GOT3 (cell line): ENCODE measurements at places on chromosomes 13 and 19.
A peak's percentile ranks its signal among the peaks of the same experiment; 100 is the strongest.

DNA sequence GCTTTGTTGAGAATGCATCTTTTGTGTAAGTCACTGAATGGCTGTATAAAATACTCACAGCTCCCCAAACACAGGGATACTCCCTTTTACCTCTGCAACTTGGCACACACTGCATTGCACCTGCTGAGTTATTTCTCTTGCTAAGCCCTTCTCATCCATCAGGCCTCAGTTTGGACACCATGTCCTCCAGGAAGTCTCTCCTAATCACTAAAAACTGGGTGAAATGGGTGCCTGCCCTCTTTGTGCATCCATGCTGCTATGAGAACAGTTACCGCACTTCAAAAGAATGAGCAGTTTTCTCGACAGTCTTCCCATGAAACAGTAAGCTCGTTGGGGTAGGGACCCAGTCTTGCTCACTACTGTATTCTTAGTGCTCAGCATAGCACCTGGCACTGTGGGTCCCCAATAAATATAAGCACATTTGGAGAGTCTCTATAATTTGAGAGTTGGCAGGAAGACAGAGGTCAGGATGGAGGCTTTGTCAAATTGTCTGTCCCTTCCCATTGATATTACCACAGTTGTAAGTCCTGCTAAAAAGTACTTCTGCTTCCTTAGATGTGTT, 4.6 kb upstream of the SLC25A30 start:
- DNase-seq = no peak

DNA sequence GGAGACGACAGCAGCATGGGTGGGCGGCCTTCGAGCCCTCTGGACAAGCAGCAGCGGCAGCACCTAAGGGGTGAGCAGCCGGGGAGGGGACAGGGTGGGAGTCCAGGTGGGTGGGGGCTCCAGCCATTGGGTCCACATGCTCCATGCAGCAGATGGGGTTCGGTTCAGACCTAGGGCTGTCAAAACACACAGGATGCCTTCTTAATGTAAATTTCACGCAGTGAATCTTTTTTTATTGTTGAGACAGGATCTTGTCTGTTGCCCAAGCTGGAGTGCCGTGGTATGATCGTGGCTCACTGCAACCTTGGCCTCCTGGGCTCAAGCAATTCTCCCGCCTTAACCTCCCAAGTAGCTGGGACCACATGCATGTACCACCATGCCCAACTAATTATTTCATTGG, 15.9 kb downstream of the PGLS start:
- no peak for DNase-seq

- DNase-seq = no peak
Observed at GRCh38 chr13:110361365-110361911, 54.4 kb downstream of the COL4A2 start.

GRCh38 chr13:110301083-110301482, 5.9 kb downstream of the COL4A1 start:
- DNase-seq = no peak

DNA sequence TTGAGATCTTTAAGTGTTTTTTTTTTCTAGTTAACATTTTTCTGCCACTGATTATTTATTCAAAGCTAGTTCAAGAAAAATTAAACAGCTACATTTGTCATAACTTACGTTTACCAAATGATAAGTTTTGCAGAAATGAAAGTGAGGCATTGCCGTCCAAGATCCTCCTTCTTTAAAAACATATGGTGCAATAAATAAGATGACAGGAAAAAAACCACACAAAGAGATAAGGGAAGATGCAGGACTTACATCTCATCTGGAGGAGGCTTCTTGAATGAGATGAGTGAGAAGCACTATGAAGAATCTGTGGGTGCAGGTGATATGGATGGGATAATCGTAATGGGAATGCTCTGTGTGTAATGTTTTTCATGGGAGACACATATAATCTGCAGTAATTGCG, 12.4 kb downstream of the TNFSF13B start:
- no peak for DNase-seq

GRCh38 chr19:14059093-14059480, 2.8 kb downstream of the PALM3 start:
- no peak for DNase-seq

DNA sequence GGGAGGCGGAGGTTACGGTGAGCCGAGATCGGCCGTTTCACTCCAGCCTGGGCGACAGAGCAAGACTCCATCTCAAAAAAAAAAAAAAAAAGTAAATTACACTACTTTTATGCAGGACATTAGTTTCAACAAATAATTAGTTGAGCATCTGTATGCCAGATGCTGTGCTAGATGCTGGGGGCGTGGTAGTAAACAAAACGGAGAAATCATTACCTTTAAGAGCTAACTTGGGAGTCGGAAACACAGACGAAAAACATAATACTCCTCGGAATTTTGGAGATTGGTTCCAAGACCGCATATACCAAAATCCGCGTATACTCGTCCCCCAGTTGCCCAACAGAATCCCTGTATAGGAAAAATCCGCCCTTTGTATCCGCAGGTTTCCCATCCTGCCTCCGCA, 1.3 kb upstream of the DUS3L start:
- no peak for DNase-seq

GRCh38 chr13:85615031-85615430, 184.2 kb downstream of the SLITRK6 start:
- no peak for DNase-seq

GRCh38 chr19:4678881-4679790, 9.0 kb upstream of the MYDGF start:
- DNase-seq = no peak

DNA sequence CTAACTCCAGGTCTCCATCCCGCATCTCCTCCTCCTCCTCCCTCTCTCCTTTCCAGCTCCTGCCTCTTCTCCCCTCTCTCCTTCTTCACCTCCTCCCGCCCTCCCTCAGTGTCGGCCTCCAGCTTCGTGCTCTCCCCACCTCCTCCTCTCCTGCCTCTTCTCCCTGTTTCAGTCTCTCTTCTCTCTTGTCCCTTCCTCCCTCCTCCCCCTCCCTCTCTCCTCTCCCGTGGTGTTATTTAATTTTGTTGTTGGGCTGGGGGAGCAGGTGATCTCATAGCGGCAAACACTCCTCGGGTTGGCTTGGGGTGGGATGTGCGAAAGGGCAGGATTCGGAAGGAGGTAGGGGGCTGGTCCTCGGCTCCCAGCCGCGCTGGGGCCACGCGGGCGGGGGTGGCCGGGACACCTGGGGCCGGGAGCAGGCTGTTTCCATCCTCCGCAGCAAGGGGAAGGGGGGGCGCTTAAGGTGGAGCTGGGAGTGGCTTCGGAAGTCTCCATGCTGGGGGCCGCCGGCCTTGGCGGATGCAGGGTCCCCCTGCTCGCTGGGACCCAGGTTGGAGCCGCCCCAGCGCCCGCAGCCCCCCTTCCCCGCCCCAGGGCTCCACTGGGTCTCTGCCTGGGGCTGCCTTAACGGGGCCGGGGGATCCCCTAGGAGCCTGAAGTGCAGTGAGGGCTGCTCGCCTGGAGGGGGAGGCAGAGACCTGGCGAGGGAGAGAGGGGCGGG, at the start of gene CA11:
Gene CA11, minus strand, starts transcription at position 187 of the 721 bp plus-strand sequence. CDS start 555 bp downstream, outside the sequence.
- DNase-seq = peak; percentile 48

DNA sequence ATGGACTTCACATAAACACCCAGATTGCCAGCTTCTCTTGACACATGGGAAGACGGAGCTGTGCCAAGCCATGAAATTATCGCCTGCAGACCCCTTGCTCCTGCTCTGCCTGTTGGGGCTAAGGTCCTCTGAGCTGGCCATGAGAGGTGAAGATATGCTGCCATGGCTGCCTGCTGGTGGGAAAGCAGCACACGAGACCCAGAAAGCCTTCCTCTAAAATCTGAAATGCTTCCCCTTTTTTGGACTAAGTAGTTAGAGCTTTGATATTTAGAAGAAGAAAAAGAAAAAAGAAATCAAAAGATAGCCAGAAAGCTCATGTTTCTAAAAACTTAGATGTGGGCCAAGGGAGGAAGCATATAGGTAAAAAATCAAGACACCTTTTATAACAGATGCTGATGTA, 11.2 kb downstream of the WDFY2 start:
- no peak for DNase-seq

GRCh38 chr13:98434060-98434459, 142.8 kb downstream of the STK24 start:
- DNase-seq = no peak

DNA sequence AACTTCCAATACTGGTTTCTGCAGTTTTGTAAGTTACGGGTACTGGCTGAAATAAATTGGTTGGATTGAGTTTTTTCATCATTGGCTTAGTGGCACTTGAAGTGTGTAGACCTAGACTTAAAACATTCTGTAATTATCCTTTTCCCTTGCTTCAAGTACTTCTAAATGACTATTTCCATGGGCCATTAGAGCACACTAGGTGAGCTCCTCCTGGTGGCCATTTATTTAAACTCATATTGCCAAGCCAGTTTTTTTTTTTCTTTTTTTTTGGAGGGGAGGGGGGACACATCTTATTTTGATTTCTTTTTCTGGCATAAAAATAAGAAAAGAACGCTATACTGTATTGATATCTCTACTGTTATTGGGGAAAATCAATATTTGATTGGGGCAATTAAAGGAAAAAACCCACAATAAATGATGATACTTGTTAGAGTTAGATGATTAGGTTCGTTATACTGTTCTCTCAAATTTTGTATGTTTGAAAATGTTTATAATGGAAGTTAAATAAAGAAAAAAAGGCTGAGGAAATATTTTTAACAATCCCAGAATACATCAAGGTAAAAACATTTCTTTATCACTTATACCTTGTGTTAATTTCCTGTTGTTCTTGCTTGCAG, 82.9 kb downstream of the PDS5B start:
- DNase-seq = no peak

DNA sequence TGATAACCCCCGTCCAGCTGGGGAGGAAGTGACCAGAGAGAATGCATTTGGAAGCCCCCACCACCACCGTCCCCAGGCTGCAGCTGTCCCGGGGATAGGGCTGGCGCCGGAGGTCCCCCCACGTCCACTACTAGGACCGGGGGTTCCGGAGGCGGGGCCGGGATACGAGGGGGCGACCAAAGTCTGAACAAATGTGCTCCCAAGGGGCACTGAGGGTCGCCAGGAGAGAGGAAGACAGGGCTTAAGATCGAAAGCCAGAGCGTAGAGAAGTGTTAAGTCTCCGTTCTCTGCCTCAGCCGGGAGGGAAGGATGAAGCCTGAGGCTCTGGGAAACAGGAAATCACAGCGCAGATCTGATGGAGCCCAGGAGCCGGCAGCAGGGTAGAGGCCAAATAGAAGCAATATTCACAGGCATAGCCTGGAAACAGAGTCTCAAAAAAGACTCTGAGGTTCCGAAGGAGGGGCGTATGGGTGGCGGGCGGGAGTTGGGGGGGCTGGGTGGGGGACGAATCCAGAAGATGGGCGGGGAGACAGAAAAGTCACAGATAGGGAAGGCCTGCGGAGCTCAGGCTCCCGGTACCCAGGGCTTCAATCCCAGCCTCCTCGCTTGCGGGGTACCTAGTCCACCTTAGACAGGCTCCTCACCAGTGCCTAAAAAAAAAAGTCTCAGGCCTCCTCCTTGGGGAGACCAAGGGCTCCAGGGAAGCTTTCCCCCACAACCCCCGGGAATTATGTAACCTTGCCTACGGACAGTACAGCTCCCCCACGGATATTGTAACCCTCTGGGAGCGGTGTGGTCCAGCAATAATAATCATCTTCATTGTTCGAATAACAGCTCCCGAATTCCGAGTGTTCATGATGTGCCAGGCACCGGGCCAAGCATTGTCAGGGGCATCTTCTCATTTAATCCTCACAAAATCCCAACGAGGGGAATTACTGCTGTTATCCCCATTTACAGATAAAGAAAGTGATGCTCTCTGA, 1.1 kb upstream of the ERF start:
- DNase-seq = no peak

- DNase-seq = no peak
Observed at GRCh38 chr19:17398902-17399527, 5.0 kb upstream of the CCDC194 start.

DNA sequence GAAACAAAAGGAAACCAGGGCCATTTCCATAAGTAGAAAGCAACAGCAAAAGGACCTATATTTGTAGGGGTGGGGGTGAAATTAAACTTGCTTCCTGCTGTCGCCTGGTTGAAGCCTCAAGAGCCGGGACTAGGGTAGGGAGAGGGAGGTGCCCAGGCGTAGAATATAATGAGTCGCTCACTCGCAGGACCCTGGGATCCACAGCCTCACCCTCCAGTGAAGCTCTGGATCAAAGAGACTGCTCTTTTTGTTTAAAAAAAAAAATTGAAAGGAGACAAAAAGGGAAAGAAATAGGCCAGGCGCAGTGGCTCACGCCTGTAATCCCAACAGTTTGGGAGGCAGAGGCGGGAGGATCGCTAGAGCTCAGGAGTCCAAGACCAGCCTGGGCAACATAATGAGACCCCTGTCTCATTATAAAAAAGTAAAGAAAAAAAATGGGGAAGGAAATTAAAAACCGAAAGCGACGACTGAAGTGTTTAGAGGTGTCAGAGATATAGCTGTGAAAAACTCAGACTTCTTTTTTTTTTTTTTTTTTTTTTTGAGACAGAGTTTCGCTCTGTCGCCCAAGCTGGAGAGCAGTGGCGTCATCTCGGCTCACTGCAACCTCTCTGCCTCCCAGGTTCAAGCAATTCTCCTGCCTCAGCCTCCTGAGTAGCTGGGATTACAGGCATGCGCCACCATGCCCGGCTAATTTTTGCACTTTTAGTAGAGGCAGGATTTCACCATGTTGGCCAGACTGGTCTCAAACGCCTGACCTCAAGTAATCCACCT, 10.9 kb upstream of the ADGRE5 start:
- DNase-seq = no peak

GRCh38 chr19:52941941-52942385, 18.7 kb upstream of the ZNF888 start:
- DNase-seq = no peak

DNA sequence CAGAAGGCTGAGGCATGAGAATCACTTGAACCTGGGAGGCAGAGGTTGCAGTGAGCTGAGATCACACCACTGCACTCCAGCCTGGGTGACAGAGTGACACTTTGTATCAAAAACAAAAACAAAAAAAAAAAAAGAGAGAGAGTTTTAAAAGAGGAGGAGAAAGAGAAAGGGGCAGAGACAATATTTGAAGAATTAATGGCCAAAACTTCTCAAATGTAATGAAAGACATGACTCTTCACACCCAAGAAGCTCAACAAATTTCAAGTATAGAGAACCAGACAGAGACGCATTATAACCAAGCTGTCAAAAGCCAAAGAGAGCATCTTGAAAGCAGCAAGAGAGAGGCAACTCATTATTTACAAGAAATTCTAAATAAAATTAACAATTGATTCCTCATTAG, 36.9 kb upstream of the USP12 start:
- DNase-seq = no peak

GRCh38 chr13:39929583-39929982, 274.1 kb downstream of the COG6 start:
- DNase-seq = no peak

DNA sequence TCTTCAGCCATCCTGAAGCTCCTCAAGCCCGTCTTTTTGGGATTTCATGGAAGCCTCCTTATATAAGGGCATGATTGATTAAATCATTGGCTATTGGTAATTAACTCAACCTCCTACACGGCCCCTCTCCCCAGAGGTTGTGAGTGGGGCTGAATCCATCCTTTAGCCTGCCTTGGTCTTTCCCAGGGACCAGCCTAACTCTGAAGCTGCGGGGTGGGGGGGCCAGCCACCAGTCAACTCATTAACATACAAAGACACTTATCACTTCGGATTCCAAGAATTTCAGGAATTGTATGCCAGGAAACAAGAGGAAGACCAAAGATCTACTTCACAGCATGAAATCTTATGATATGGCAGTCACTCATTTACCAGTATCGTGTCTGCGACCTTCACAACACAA, 9.9 kb downstream of the COL4A1 start:
- no peak for DNase-seq
